Activated T-helper 1 cell treated with anti-CD3 and anti-CD28 coated beads, Interleukin-2, amount 50 U/mL, for 16 hours (primary cell): ENCODE measurements at places on chromosomes 11 and 22.

GRCh38 chr11:120124355-120124754 is 13.6 kb downstream of the TRIM29 start:
- DNase-seq = no peak

DNA sequence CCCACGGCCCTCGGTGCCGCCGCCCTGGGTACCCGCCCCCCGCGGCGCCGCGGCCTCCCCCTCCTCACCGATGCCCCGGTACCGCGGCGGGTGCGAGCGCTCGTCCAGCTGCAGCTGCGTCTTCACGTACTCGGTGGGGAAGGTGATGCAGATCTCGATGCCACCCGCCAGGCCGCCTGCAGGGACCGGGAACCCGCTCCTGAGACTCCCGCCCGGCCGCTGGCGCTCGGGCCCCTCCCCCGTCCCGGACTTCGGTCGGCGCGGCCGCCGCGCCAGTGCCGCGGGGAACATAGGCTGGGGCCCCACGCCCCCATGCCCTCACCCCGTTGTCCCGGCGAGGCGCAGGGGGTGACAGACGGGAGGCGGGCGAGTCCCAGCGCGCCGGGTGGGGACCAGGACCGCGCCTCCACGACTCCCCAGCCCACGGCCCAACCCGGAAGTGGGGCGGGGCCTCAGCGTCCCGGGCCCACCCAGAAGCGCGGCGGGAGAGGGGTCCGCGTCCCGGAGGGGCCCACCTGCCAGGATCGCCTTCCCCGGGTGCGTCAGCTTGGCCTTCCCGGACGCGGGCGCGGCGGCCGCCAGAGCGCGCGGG is 375 bp downstream of the SLC25A1 start:
- DNase-seq = peak; percentile 48

GRCh38 chr11:8258289-8258688 is 5.4 kb downstream of the LMO1 start:
- no peak for DNase-seq

DNA sequence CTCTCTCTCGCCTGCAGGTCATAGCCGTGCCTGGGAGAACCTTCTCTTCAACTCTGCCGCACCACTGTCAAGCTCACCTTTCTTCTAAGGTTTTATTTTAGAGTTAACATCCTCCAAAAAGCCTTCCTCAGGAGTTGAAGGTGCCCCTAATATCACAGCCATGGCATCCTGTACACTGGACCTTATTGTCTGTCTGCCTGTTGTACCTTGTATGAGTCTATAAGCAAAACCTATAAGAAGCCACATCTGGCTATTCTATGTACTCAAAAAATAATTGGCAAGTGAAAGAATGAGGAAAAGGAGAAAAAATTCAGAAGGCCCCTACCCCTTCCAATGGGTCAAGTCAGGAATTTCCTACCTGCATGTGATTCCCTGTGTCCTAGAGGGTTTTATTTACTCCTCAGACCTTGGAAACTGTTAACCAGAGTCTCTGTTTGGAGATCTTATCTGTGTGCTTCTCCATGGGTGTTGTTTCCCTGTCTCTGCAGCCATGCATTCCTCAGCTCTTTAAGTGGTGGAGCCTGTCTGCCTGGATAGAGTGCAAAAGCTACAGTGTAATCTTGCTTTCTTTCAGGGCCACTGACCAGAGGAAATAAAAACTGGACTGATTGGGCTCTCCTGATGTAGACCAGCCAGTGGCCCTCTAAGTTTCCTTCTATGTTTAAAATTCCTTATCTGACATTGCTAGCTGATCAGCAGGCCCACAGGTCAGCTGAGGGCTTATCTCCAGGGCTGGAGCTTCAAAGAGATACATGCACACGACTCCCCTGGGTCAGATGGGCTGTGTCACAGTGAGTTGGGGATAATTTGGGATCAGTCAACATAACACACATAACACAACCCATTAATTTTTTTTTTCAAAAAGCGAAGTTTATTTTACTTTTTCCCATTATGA is 37.6 kb upstream of the TMEM135 start:
- no peak for DNase-seq

DNA sequence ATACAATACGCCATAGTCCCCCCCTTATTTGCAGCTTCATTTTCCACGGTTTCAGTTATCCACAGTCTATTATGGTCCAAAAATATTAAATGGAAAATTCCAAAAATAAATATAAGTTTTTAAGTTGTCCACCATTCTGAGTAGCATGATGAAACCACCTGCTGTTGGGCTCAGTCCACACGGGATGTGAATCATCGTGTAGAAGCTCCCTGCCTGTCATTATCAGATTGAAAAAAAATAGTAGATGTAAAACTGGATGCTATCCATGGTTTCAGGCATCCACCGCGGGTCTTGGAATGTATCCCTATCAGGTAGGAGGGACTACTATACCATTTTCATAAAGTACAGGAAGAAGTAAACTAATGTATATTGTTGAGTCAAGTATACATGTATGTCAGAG is 127.4 kb downstream of the TTC17 start:
- DNase-seq = no peak

GRCh38 chr11:130905512-130905911 is 10.8 kb downstream of the SNX19 start:
- no peak for DNase-seq

- no peak for DNase-seq
These were observed 844.3 kb upstream of the TENM4 start for GRCh38 chr11:80284946-80285785.

DNA sequence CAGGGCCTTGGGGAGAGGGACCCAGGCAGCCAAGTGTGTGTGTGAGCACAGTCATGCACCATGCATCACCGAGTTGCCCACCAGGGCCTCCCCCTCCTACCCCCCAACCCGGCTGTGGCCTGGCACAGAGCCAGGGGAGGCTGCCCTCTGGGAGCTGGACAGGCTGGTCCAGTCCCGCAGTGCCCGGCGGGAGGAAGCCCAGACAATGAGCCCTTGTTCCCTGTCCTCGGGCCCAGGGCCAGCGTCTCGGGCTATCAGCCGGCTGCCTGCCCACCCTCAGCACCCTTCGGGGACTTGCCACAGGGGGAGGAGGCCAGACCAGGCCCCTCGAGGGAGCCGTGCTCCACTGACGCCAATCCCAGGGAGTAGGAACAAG is 4.5 kb downstream of the LRRC75B start:
- DNase-seq = no peak
